ENCODE measurements at places on chromosomes 5 and 9.

DNA sequence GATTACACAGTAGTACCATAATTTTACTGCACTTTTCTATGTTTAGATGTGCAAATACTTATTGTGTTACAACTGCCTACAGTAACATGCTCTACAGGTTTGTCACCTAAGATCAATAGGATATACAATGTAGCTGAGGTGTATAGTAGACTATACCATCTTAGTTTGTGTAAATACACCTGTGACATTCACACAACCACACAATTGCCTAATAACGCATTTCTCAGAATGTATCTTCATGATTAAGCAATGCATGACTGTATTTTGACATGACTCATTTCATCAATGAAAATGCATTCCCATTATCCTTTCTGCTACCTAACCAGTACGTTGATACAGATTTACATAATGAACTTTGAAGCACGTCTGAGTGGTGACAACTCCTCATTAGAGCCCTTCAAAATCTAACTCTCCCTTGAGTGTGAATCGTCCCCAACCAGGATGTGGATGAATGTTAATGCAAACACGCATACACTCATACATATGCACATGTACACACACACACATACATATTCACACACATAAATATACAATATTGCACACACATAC, 28.4 kb downstream of the GZMK start:
- DNase-seq = no peak

DNA sequence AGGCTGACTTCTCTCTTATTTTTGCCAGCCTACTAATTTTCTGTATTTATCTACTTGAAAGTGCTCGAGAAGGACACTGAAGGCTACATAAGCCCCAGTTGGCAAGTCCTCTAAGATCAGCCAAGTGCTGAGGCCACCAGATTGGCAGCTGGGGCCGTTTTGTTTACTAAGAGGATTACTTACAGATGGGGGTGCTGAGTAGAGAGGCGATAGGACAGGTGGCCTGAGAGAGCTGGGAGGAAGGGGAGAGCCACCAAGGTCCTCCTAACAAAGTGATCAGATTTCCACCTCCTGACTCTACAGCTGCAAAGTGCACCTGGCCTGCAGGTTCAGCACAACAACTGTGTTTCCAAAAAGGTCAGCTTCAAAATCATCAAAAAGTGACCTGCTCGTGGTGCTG, 32.9 kb downstream of the FRMD3 start:
- DNase-seq = no peak

GRCh38 chr9:129731477-129732085, 21.3 kb downstream of the PTGES start:
- DNase-seq = no peak

GRCh38 chr9:89533411-89534095, 35.6 kb upstream of the SEMA4D start:
- no peak for DNase-seq

DNA sequence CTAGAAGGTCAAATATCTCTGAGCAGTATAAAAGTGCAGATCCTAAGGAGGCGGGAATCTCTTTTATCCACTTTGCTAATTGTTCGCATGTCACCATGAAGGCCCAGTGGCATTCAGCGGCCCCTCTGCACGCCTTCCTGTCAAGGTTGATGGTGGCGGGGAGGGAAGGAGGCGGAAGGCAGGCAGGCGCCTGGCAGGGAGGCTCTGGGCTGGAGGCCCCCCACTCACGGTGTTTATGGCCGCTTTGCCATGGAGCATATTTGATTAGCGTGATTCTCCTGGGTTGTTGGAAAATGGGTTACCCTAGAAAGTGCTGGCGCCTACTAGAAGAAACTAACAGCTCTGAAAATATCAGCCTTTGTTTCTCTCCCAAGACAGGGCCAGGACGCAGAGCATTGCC, 209.6 kb downstream of the FSTL4 start:
- no peak for DNase-seq

DNA sequence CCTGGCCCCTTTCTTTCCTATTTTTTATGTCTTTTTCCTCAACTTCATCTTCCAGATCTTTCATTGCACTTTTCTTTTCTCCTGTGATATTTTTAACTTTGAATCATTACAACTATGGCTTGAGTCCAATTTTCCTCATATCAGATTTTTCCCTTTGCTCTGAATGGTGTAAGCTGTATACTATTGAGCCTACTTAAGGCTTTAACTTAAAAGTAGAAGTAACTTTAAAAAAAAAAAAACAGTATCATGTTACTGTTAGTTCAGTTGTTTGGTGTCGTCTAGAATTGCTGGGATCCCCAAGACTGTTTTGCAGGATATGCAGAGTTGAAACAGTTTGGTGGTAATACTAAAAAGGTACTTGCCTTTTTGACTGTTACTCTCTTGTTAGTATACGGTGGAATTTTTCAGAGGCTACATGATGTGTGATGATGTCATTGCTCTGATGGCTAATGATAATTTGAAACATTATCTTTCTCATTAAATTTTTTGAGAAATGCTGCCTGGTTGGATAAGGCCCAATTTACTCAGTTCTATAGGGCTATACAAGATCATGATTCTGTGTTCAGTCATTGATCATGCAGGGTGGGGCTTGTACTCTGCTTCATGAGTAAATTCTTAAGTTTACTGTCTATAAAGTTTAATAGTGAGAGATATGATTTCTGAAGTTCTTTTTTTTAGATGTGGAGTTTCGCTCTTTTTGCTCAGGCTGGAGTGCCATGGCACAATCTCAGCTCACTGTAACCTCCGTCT, 8.8 kb downstream of the NAA35 start:
- DNase-seq = no peak

GRCh38 chr5:178984145-178985072, 10.7 kb downstream of the GRM6 start:
- DNase-seq = no peak

DNA sequence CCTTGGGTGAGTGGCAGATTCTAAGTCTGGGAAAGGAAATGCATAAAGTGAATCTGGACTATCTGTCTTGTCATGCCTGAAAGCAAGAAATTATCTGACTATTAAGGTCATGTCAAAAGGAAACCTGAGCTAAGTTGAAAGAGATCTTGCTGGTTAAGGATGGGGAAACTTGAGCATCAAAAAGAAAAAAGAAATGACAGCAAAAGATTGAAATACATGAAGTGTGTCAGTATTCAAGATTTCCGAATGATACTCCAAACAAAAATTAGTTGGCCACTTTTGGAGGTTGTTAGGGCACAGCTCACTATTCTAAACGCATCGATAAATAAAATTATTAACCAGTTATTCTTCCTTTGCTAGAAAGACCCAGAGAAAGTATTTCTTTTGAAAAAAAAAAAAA, 3.3 kb upstream of the FBN2 start:
- DNase-seq = no peak

- no peak for DNase-seq
Measured at GRCh38 chr9:129938291-129938979, 103.2 kb downstream of the USP20 start.

DNA sequence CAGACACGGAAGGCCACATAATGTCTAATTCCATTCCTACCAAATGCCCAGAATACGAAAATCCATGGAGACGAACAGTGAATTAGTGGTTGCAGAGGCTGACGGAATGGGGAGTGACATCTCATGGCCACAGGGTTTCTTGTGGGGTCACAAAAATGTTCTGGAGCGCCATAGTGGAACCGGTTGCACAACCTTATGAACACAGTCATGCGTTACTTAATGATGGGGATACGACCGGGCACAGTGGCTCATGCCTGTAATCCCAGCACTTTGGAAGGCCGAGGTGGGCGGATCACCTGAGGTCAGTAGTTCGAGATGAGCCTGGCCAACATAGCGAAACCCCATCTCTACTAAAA, 26.0 kb upstream of the TTLL11 start:
- DNase-seq = no peak

- no peak for DNase-seq
Measured at GRCh38 chr9:114735704-114736103, 53.7 kb upstream of the TEX48 start.

- no peak for DNase-seq
Measured at GRCh38 chr5:127013407-127013806, 17.0 kb downstream of the MARCHF3 start.

DNA sequence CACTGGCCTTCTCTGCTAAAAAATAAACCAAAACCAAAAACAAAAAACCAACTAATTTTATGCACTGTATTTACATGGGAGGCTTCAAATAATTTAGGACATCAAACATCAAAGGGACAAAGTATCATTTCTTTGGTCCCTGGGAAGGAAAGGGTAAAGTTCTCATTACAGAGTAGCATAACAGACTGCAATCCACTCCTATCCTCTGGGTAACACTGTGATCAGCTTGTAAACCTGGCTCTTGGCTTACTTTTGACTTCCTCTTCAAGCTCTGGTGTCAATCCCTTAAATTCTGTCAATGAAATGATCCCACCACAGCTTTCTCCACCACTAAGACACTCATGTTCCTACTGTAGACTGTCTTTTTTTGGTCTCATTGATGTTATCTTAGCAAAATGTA, 69.8 kb upstream of the VCAN start:
- DNase-seq = no peak

DNA sequence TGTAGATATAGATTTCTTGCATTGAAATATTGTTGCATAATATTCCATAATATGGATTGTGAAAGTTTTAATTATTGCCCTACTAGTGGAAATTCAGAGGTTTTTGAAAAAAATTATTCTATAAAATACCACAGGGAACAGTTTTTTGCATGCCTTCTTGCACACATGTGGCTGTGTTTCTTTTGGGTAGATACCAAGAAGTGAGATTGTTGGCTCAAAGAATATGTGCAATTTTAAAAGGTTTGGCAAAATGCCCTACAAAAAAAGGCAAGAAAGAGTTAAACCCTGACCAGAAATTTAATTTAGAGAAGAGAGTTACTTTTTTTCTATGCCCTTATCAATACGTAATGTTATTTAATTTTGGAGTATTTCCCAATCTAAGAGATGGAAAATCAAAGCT, 270.8 kb upstream of the DAPK1 start:
- no peak for DNase-seq

- DNase-seq = no peak
Measured at GRCh38 chr5:64653766-64654560, 36.3 kb upstream of the SHISAL2B start.

DNA sequence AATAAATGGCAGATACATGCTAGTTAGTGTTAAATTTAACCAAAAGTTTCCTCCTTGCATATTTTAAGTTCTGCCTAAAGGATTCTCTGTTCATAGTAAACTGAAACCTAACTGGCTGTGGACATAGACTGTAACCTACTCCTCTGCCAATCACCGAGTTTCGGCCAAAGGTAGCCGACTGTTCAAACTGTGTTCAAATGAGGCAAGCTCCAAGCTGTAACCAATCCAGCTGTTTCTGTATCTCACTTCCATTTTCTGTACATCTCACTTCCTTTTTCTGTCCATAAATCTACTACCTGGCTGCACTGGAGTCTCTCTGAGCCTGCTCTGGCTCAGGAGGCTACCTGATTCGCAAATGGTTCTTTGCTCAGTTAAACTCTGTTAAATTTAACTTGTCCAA, 44.1 kb downstream of the KCNV2 start:
- DNase-seq = no peak

GRCh38 chr9:113651896-113652295, 188.4 kb downstream of the RGS3 start:
- no peak for DNase-seq

- no peak for DNase-seq
Measured at GRCh38 chr5:376799-377325, 55.3 kb downstream of the AHRR start.

DNA sequence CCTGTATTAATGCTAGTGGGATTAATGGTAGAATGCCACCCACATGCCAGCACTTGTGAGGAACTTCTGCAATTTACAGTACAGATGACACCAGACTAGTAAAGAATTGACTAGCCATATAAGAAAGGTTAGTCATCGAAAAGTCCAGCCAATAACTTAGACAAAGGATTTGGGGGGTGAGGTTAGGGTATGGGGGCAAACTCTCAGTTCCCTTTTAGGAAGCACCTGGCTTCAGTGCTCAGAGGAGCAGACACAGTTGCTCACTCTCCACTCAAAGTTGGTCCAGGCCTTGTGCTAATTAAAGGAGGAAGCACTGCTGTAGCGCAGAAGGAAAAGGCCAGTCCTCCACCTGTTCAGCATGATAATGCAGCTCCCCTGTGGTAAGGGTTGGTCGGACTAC, 25.2 kb downstream of the TGFBR1 start:
- DNase-seq = no peak

GRCh38 chr5:119022017-119022745, 33.8 kb upstream of the DTWD2 start:
- no peak for DNase-seq

GRCh38 chr9:131407717-131408195, 13.9 kb downstream of the PRRC2B start:
- DNase-seq = no peak

DNA sequence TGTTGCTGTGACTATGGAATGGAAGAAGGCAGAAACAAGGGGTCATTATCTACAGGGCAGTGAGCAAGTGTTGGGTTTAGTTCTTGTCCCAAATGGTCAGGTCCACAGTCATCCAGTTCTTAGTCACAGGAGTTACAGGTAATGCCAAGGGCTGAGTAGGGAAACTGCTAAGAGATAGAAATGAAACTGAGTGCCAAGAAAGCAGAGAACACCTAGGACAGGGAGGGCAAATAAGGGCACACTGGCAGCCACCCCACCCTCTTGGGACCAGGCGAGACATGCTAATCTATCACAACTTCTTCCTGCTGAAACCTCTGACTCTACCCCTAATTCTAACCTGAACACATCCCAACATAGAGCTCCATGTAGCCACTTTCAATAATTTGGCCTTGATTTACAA, 103.2 kb downstream of the KLF4 start:
- no peak for DNase-seq

- no peak for DNase-seq
Measured at GRCh38 chr9:126419475-126419874, 92.8 kb downstream of the MVB12B start.

GRCh38 chr5:179288809-179289185, 56.5 kb downstream of the ADAMTS2 start:
- no peak for DNase-seq

- no peak for DNase-seq
Measured at GRCh38 chr5:172760959-172761358, 10.0 kb downstream of the DUSP1 start.

GRCh38 chr9:6199596-6199995, 16.0 kb upstream of the IL33 start:
- DNase-seq = no peak

DNA sequence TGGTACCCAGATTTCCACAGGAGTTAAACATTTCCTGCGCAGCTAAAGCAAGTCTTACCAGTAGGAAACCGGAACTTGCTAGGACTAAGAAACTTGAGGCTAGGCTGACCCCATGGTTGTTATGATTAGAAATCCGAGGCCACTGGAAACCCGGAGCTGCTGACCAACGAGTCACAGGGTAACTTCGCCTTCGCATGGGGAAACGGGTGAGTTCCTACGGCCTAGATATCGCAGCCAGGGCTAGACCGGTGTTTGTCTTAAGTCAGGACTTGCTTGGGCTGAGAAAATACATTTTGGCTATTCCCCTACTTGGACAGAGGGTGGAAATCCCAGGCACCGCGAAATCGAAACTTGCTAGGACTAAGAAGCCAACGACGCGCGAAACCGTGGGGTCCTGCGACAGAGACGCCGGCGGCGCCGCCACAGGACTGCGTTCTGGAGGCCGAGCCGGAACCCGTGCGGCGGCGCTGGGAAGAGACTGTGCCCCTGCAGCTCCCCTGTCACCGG, 1.6 kb upstream of the ANXA2R start:
- DNase-seq = no peak
